ENCODE measurements at places on chromosomes 7 and 10.
A peak's percentile ranks its signal among the peaks of the same experiment; 100 is the strongest.

- no peak for DNase-seq
Measured at GRCh38 chr10:98323221-98324164, 55.5 kb upstream of the LOXL4 start.

- no peak for DNase-seq
Measured at GRCh38 chr7:3561932-3562331, 260.9 kb downstream of the SDK1 start.

- DNase-seq = no peak
Measured at GRCh38 chr7:20146451-20146850, 70.7 kb downstream of the MACC1 start.

GRCh38 chr10:2729197-2729596 lies 338.2 kb upstream of the PFKP start:
- DNase-seq = no peak

DNA sequence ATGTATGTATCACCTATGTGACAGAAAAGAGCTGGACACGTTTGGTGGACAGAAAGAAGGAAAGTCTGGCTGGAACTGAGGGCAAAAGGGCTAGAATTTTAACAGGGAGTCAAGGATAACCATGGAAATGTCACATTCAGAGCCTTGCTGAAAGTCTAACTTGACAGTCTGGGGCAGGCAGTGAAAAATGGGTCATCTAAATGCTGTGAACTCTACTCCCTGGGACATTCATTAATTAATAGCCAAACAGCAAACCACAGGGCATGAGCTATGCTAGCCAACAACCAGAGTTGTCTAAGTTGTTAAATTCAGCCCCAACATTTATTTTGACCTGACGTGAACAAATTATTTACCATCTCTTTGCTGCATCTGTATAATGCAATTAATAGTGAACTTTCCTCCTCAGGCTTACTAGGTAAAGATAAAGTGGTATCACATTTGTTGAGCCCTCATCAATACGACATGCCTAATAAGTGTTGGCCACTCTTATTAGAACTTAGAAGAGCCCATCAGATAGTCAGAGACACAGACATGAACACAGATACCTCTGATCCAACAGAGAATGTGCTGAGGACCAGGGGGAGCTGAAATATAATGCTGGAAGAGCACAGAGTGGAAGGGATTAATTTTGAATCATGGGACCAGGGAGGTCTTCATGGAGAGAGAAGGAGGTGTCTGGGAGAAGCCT lies 109.9 kb downstream of the SORCS1 start:
- DNase-seq = no peak

DNA sequence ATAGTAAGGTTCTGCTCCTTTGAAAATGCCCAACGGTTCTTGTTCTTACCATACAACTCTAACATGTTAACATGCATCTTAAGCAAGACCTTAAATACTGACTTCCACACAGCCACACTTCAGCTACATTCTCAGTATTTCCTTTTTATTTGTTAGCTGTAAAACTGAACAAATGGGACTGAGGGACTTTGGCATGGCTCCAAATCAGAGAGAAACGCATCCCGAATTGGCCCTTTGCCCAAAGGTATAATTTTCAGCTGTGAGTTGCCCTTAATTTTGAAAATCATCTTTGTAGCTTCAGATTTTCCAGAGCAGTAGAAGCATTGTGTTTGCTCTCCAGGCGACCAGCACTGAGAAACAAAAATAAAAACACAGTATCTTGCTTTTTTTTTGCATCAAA lies 56.4 kb downstream of the NEUROD6 start:
- DNase-seq = no peak

DNA sequence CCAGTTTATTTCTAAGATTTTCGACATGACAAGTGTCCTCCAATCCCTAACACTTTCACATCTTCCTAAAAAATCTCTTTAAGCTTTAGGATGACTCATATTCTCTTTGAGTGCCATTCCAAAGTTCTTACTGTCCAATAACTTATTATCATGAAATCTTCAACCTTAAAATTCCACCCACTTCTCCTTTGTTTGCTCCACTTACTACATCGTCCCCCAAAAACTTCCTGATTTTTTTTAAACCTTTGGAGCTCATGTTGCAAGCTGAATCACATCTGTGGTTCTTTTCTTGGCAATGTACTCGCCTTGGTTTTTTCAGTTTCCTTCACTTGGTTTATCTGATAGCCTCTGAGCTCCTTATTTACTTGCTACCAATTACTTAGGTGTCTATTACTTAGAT lies 39.2 kb upstream of the JCAD start:
- DNase-seq = no peak

- DNase-seq = no peak
Measured at GRCh38 chr10:125520968-125521367, 162.0 kb downstream of the TEX36 start.

GRCh38 chr10:101132636-101133473 lies 1.8 kb downstream of the TLX1 start:
- DNase-seq = no peak

DNA sequence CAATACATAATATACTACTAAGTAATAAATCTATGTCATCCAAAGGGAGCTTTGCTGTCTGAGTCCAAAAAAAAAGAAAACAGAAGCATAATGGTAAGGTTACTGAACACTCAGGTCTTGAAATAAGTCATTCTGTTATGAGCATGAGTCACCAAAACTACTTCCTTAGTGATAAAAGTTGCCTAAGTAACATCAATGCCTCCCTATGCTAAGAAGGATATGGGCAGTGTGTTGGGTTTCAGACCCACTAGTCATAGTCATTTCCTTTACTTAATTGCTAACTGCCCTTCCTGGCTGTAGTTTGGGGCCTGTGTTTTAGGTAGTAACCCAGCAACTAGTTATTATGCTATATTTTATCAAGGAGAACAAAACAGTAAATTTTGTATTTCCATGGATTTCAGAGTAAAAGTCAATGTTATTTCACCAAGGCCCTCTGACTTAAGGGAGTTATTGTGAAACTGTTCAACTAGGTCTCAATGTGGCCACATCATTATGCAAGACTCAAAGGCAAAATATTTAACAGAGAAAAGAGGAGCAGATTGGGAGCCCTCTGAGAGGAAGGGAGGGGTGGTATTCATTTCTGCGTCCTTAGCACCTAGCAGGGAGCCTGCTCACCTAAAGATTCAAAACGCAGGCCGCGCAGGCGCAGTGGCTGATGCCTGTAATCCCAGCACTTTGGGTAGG lies 11.7 kb upstream of the VIM start:
- DNase-seq = no peak

- no peak for DNase-seq
Measured at GRCh38 chr10:14838582-14839304, 637 bp downstream of the HSPA14 start.

DNA sequence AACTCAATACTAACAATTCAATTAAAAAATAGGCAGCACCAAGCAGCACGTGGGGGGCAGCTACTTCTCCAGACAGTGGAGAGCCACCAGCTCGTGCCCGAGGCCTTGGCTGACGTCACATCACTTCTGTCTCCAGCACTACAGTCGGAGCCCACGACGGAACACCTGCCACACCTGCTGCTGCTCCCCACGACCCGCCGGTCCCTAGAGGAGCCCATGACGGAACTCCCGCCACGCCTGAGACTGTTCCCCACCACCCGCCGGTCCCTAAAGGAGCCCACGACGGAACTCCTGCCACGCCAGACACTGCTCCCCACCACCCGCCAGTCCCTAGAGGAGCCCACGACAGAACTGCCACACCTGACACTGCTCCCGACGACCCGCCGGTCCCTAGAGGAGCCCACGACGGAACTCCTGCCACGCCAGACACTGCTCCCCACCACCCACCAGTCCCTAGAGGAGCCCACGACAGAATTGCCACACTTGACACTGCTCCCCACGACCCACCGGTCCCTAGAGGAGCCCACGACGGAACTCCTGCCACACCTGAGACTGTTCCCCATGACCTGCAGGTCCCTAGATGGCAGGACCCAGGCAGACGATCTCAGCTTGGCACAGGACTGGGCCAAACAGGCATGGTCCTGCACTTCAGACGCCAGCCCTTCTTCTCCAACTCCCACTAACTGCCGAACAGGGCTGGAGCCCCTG lies 258.0 kb downstream of the ELFN1 start:
- no peak for DNase-seq

GRCh38 chr7:91801331-91801983 lies 79.0 kb downstream of the MTERF1 start:
- DNase-seq = no peak

- no peak for DNase-seq
Measured at GRCh38 chr10:77603534-77603927, 34.1 kb downstream of the KCNMA1 start.

- no peak for DNase-seq
Measured at GRCh38 chr10:95532536-95532935, 28.6 kb downstream of the SORBS1 start.

GRCh38 chr10:16520900-16521299 lies 779 bp downstream of the C1QL3 start:
- DNase-seq = no peak

DNA sequence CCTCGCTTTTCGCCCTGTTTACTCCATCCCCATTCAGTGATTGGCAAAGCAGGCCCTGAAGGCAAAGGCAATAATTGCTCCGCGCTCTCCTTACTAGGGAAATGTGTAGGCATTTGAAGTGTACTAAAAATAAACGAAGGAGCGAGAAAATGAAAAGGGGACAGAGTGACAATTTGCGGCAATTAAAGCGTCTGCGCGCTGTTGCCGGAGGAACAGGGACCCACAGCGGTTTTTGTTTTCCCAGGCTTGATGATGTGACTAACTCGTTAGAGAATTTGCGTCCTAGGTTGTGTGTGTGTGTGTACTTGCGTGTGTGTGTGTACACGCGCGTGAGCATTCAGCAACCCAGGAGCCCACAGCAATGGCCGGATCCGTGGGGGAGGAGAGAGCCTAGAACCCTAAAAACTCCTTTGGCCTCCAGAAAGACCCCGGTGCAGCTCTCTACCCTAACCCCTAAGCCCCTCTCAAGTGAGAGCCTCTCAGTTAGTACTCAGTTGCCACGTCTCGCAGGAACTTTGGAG lies 7.8 kb upstream of the DLX6 start:
- DNase-seq = no peak

- peak; percentile 97 for DNase-seq
Measured at GRCh38 chr10:75234017-75234682, 1.6 kb downstream of the COMTD1 start.

GRCh38 chr10:23892296-23892695 lies 316.6 kb upstream of the KIAA1217 start:
- no peak for DNase-seq

GRCh38 chr7:13901577-13901976 lies 87.9 kb downstream of the ETV1 start:
- DNase-seq = no peak

DNA sequence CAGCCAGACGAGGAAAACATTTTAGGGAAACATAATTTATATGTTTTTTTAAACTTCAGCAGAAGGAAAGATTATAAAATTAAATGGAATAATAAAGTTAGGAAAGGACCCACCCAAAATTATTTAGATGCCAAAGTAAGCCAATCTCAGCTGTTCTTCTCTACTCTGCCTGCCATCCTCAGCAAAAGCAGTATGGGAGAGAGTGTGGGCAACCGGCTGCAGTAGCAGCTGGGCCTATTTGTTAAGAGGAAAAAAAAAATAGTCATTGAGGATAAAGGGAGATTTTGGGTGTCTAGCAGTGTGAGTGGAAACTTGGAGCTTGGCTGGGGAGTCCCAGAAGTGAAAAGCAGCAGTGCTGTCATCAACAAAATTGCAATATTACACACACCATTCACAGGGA lies 15.4 kb downstream of the SEMA3E start:
- no peak for DNase-seq

DNA sequence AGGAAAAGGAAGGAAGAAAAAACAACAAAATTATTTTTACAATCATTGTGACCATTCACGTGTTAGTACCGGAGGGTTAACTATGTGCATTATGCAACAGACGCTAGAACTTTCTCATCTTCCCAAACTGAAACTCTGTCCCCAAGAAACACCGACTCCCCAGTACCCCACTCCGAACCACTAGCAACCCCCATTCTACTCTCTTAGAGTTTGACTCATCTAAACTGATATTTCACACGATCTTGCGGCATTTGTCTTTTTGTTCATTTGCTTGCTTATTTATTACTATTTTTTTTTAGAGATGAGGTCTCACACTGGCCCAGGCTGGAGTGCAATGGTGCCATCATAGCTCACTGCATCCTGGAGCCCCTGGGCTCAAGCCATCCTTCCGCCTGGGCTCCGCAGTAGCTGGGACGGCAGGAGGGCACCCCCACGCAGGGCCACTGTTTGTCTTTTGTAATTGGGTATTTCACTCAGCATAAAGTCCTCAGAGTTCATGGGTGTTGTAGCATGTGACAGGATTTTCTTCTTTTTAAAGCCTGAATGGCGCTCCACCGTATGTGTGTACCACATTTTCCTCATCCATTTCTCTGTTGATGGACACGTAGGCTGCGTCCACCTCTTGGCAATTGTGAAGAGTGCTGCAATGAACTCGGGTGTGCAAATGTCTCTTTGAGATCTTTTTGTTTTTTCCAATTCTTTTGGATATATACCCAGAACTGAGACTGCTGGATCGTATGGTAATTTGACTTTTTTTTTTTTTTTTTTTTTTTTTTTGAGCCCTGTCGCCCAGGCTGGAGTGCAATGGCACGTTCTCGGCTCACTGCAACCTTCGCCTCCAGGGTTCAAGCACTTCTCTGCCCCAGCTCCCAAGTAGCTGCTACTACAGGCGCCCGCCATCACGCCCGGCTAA lies 9.5 kb downstream of the MNX1 start:
- DNase-seq = no peak

- no peak for DNase-seq
Measured at GRCh38 chr7:4873071-4873944, 10.2 kb downstream of the RADIL start.

DNA sequence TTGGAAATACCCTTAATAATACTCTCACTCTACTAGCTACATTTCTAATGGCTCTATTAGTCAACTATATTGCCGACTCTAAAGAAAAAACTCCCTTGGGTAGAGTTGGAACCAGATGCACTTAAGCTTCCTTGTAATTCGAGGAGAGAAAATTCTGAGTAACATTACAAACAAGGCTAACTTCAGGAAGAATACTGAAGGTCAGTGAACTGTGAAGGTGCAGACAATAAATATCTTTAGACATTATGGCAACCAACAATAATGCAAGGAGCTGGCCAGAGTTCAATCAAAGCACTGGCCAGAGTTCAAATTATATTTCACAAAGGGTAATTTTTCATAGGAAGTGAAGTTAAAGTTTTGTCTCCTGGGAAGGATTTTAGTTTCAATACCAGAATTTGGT lies 40.7 kb upstream of the MRLN start:
- no peak for DNase-seq

- peak; percentile 46 for DNase-seq
Measured at GRCh38 chr7:105003275-105003674, 10.7 kb upstream of the KMT2E start.

GRCh38 chr10:119663866-119664698 lies 12.9 kb downstream of the BAG3 start:
- no peak for DNase-seq

- no peak for DNase-seq
Measured at GRCh38 chr7:2243458-2243857, 1.4 kb downstream of the NUDT1 start.
